Activated CD4-positive, alpha-beta T cell treated with anti-CD3 and anti-CD28 coated beads, Interleukin-10, Interleukin-2, amounts not matched to agents 100 ng/mL and 50 ng/mL, durations not matched to agents 16 hours and 8 hours (primary cell): ENCODE measurements at places on chromosomes 5 and 9.

GRCh38 chr9:124029617-124030016 is 18.0 kb downstream of the LHX2 start:
- DNase-seq, result no peak

DNA sequence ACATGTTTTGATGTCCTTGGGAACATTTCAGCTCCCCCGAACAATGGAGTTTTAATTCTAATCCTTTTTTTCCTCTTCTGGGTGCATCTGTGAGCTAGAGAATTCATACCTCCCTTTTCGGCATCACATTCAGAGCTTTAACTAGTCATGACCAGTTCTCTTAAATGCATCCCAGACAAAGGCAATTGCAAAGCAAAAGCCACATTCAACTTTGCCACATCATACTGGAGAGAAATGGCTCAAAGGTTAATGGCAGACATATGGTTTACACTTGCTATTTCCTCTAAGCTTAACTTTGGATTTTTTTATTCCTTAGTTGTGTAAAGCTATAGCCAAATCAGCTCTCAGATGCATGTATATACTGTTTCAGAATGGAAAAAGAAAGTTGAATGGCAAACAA is 153.3 kb downstream of the ESM1 start:
- no peak for DNase-seq

GRCh38 chr5:10634562-10634961 is 70.7 kb downstream of the ANKRD33B start:
- DNase-seq, result no peak

DNA sequence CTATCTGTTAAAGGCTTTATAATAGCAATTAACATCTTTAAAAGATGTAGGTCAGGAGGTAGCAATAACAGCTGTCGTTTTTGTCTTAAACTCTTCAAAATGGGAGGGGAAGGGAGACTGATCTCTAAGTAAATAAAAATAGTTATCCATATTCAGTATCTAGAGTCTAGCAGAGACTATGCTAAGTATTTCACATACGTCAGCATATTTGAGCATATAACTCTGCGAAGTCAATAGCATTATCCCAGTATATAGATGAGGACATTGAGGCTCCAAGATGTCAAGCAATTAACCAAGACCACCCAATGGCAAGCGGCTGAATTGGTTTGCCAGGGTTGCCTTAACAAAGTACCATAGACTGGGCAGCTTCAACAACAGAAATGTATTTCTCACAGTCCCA is 316.8 kb downstream of the MLLT3 start:
- DNase-seq, result no peak

DNA sequence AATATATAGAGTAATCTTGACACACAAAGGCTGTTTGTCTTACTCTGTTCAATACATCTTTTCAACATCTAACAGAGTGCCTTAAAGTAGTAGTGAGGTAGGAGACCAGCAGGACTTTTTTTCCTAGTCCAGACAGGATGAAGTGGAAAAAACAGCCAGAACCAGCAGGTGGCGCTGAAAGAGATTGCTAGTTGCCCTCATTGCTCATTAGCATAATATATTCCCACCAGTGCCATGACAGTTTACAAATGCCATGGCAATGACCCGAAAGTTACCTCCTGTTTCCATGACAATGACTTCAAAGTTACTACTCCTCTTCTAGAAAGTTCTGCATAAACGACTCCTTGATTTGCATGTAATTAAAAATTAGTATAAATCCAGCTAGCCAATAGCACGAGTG is 387.4 kb downstream of the ACTL7B start:
- DNase-seq, result peak; percentile 31

DNA sequence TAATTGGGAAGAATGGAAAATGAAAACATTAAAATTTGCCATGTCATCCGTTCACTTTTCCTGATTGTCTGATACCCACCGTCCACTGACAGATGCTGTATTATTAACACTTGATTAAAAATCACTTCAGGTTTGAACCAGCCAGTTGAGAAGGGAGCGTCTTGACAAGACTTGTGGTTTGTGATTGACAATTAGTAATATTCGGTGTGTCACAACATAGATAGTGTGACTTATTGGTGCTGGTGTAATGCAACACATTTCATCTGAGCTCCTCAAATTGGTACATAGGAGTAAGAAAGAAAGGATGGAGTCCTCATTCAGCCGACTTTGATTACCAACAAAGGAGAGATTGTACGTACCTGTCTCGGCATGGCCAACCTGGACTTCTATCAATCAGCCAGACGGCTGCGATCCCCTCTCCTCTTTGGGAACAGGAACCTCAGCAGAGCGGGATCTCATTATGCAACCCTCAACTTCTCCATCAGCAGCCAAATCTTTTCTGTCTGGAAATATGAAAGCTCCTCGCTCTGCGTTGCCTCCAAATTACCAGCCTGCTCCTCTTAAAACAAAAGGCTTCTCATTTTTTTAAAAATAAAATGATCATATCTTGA is 211.7 kb upstream of the MVB12B start:
- DNase-seq, result no peak

- no peak for DNase-seq
Measured at GRCh38 chr9:135152614-135153334, 65.3 kb downstream of the OLFM1 start.

GRCh38 chr9:27276193-27277030 is 20.5 kb downstream of the EQTN start:
- peak; percentile 58 for DNase-seq

- no peak for DNase-seq
Measured at GRCh38 chr5:91556-92263, at the start of gene PLEKHG4B. PLEKHG4B (plus strand) TSS chr5:92168; CDS start chr5:92232, 64 bp downstream.

GRCh38 chr9:135929656-135930445 is 22.5 kb upstream of the CAMSAP1 start:
- DNase-seq, result no peak

DNA sequence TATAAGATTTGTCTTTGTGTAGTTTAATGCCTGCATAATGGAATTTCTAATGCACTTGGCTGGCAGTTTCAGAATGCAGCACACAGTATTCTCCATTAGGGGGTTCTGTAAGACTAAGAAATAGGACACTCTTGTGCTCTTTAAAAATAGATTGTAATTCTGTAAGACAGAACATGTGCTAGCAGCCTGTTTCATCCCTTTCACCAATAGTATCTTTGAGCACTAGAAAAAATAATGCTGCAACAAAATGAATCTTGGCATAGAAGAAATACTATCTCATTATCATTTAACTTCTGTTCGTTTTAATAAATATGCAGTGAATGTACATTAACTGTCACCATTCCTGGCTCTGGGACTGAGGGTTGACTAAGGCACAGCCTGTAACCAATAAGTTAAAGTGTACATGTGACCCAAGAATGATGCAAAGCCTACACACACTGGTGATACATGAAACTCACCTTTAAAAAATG is 23.8 kb upstream of the ZNF622 start:
- DNase-seq, result peak; percentile 20

- no peak for DNase-seq
Measured at GRCh38 chr9:113492343-113493202, 29.0 kb downstream of the RGS3 start.

DNA sequence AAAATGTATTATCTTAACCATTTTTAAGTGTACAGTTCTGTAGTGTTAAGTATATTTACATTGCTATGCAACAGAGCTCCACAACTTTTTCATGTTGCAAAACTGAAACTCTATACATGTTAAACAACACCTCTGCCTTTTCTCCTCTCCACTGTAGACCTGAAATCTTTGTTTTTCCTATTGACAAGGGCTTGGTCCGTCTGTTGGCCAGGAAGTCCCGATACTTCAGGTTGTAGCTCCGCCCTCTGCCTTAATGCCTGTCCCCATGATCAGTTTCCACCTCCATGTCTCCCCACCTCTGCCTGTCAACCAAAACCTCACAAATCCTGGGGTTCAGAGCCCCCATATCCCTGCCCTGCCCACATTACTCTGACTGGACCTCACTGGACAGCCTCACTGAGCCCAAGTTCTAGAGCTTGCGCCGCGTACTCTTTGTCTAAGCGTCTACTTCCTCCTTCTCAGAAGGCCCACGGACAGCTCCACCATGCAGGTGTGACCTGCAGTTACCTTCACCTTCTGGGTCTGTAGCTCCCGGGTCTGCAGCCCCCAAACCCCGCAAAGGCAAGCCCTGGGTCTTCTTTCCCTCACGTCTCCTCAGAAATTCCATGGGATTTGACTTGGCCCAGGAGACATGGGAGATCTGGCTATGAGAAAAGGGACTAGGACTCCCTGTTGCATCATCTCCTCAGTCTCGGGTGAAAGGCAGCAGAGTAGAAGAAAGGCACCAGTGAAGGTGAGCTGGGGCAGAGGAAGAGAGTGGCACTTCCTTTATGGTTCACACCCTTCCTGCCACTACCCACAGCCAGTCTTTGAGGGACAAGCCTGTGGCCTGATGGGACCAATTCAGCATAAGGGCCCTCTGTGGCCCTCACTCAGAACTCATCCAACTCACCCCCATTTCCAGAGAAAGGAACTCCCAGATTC is 8.0 kb downstream of the GLIPR2 start:
- peak; percentile 61 for DNase-seq

- no peak for DNase-seq
Measured at GRCh38 chr5:162096448-162096847, 28.9 kb downstream of the GABRG2 start.

GRCh38 chr5:1118231-1118698 is 6.4 kb upstream of the SLC12A7 start:
- DNase-seq, result no peak

DNA sequence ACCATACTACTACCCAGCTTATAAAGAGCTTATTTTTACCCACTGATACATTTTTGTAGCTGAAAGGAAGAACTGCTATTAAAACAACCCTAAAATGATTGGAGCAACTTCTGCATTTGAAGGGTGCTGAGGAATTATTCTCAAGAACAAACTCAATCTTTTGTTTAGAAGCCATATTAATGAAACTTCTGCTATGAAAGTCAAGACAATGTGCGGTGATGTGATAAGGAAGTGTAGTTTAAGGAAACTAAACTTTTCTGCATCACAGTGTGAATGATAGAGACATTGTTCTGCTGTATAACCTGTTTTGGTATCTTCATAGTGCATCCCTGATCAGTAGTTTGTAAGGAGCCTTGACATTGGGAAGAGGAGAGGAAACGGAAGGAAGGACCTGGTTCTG is 408.5 kb downstream of the TMEM38B start:
- DNase-seq, result no peak

DNA sequence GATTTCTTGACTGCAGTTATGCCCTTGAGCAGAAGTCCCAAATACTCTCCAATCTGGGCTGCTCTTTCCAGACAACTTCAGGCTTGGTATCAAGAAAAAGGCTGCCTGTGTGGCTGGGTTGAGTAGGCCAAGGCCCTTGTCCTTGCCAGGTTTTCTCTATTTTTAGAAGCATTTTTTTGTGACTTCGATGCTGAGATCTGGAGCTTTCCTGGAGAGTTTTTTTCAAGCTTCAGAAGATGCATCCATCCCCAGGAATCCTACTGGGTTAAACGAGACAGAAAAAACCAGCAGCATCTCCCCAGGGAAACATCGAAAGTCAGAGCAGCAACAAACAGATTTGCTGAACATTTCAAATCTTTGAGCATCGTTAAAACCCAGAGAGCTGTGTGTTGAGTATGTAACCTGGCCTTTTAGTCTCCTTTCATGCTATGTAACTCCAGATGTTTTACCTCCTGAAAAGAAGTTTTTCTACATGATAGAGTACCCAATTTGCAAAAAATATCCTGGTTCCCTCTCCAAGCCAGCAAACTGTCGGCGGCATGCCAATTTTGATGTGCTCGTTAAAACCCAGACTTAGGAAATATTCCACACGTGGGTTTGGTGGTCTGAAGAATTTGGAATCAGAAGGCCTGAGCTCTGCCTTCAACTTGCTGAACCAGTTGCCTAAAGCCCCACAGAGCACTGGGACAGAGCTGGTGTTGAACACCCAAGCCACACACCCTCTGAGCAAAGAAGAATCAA is 98.1 kb upstream of the ALDH1B1 start:
- no peak for DNase-seq

DNA sequence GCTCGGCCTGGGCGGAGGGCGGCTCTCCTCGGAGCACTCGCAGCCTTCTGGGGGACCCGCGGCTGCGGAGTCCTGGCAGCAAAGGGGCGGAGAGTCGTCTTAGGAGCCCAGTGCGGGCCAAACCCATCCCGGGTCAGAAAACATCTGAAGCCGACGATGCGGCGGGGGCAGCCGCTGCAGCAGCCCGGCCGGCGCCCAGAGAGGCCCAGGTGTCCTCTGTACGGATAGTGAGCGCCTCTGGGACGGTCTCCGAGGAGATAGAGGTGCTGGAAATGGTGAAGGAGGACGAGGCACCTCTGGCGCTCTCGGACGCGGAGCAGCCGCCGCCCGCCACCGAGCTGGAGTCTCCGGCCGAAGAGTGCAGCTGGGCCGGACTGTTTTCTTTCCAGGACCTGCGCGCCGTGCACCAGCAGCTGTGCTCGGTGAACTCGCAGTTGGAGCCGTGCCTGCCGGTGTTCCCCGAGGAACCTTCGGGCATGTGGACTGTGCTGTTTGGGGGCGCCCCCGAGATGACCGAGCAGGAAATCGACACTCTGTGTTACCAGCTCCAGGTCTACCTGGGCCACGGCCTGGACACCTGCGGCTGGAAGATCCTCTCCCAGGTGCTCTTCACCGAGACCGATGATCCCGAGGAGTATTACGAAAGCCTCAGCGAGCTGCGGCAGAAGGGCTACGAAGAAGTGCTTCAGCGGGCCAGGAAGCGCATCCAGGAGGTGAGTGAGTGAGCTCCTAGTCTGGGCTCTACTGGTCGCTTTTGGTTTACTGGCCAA is 1.2 kb downstream of the JMY start:
- DNase-seq, result peak; percentile 43

- DNase-seq, result no peak
Measured at GRCh38 chr5:57032151-57032551, 80.2 kb upstream of the MIER3 start.

DNA sequence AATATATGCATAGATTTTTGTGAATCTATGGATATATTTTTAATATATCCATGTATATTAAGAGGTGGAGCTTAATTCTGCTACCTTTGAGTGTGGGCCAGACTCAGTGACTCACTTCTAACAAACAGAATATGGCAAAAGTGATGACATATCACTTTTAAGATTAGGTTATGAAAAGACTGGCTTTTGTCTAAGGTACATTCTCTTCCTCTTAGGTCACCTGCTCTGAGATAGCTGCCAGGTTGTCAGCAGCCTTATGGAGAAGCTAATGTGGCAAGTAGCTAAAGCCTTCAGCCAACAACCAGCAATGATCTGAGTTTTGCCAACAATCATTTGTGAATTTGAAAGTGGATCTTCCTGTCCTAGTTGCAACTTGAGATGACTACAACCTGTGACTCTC is 83.8 kb downstream of the ANKRD31 start:
- no peak for DNase-seq

DNA sequence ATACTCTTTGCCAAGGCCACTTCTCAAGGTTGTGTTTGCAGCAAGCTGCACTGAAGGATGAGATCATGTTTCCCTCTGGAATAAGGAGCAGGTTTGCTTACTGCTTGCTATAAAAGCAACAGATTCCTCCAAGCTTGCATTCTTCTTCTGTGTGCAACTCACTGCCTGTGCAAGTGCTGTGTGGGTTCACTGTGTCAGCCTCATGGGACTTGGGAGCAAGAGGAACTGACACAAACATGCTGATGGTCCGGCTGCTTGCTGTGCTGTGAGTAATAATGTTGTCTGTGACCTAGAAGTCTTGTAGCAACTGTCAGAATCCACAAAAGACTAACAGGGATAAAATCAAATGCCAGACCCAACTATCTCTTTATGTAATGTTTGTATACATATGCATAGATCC is 33.6 kb upstream of the SHC3 start:
- DNase-seq, result no peak
